ENCODE measurements at places on chromosomes 13 and 19.

DNA sequence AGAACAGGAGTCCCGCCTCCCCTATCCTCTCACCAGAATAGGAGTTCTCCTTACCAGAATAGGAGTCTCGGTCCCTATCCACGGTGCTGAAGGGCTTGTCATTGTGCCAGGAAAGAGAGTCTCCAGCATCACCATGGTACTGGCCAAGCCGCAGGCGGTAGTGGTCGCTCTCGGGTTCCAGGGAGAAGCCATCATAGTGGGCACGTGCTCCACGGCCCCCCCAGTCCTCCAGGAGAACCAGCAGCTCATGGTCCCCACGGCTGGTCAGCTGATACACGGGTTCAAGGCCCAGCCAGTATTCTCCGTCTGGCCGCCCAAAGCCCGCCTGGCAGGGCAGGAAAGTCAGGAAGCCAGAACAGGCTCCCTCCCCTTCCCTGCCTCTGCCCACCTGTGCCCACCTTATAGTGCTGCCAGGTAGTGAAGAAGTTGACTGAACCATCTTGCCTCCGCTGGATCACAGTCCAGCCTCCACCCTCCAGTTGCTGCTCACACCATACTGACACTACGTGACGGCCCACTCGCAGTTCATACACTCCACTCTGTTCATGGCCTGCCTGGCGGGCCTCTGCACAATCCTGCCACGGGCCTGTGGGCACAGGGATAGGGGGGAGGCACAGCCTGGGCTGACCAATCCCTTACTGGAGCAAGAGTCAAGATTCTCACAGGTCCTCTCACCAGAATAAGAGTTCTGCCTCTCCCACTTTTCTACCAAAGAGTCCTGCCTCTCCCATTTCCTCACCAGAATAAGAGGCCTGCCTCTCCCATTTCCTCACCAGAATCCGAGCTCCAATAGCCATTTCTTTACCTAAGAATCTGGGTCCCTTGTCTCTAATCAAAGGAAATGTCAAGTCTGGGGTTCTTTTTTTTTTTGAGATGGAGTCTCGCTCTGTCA, 7.4 kb downstream of the SHFL start:
- no peak for DNase-seq

- no peak for DNase-seq
Measured at GRCh38 chr13:90757127-90757680, 590.3 kb upstream of the MIR17HG start.

DNA sequence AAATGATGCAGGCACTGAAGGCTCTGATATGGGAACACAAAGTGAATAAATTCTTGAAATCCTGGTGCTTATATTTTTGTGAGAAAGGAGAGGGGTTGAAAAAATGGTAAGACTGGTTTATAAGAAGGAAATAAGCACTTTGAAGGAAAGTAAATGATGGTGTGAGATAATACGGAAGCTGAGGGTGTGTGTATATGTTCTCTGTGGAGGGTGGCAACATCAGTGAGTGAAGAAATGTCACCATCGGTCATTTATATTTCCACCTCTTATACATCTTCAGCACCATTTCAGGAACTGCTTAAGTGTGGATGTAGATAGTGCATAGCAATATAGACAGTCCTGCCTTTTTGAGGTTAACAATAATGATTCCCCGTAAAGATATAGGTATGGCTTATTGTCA, 17.5 kb downstream of the ZNF136 start:
- no peak for DNase-seq

- DNase-seq, result peak; percentile 49
Measured at GRCh38 chr19:11293433-11294389, 2.2 kb upstream of the TSPAN16 start.
